Hindlimb muscle (tissue), 1 donor: ENCODE measurements at places on chromosomes 5 and 9. TPM values are rescaled to one million over a fixed set of nuclear protein-coding genes. Genes with fewer than 3 reads are reported as not detected.

GALNT12 gene
- 2.6 TPM for polyA plus RNA-seq

DNA sequence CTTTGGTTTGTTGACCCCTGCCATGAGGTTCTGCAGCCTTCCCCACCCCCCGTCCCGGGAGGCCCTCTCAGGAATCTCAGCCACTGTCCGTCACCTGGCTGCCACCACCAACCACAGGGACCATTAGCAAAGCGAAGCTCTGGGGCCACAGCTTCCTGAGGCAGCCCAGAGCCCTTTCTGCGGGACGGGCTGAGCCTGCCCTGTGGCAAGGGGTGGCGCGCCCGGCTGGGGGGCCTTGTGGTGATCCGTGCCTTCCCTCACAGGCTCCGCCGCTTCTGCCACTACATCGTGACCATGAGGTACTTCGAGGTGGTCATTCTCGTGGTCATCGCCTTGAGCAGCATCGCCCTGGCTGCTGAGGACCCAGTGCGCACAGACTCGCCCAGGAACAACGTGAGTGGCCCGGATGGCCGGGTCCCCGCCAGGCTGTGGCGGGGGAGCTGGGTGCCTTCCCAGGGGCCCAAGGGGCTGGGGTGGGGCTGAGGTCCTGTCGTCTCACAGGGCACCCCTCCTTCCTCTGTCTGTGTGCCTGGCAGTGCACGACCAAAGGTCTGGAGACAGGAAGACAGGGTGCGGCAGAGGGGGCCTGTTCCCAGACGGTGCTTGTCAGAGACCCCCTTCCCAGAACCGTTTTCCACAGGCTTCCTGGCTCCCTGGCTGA, 169.2 kb downstream of the CACNA1B start:
- no peak for DNase-seq

SHOC1 gene
- 0.26 TPM for polyA plus RNA-seq

GRCh38 chr5:145307866-145308382, 527.2 kb downstream of the PRELID2 start:
- DNase-seq = no peak

DOCK2 gene
- polyA plus RNA-seq = 5.0 TPM

- DNase-seq = peak; percentile 76
Observed at GRCh38 chr9:113376634-113377567, at the start of gene HDHD3. HDHD3 (minus strand) TSS chr9:113376986; CDS start chr9:113374354, 2,632 bp downstream.

DNA sequence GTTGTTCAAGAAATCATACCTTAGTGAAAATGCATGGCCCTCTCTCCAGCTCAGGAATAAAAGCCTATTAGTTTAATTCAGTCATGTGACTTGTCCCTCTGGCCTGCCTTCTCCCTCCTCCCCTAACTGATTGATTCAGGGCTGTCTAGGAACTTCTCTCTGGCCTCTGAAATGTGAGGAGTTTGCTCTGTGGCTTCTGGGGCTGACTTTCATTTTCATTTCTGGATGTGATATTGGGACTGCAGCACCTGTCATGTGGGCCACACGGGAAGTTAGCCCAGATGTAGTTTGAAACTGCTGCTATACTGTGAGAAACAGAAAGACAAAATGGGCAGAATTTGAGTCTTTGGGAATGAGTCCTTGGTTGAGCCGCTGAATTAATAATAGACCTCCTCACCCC, 44.8 kb downstream of the PARP8 start:
- DNase-seq = peak; percentile 13

GRCh38 chr9:109894921-109895758, 115.1 kb downstream of the PALM2AKAP2 start:
- no peak for DNase-seq

DNA sequence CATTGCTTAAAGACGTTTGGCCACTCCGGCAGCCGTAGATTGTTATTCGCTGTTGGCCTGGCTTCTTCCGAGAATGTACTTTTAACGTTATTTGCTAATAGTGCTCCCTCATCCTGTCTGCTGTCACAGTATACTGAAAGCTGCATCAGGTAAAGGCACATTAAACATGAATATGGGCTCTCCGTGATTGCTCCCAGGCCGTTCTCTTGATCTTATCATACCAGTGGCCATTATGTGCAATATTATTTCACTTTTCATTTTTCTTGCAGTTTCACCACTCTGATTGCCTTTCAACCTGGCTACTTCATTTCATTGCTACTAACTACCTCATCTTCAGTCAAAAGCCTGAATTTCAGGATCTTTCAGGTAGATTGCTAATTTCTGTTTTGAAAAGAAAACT, 34.0 kb downstream of the GLRX start:
- DNase-seq = no peak

DNA sequence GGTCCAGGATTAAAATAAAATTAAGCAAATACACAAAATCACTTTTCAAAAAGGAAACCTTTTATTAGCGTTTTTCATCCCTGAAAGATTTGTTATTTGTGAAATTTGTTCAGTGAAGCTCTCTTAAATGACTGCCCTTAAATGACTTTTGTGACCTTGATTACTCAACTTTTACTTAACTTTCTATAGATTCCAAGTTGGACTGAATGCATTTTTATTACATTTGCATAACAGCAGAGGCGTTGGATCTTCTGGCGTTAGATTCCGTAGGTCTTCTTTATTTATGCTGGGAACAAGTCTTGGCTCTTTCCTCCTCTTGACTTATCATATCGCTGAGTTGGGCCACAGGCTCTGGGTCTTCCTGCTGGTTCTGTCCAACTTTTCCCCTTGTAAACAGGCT, 78.4 kb downstream of the APBA1 start:
- no peak for DNase-seq

CDH12 gene
- polyA plus RNA-seq = 0.40 TPM

DNA sequence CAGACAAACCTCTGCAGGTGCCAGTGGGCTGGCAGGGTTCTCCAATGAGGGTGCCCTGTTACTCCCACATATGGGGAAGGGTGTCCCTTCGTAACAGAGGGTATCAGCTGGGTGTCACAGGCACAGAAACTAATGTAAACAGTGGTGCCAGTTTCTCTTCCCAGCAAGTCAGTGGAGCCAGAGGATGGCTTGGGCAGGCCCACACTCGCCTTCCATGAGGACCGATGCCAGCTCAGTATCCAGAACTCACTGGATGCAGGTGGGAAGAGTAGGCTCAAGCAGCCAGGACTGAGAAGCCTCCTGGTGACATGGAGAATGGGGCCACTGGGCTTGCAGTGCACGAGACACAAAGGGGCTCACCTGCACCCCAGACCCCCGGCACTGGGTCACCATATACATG, 30.4 kb downstream of the FSTL4 start:
- no peak for DNase-seq

- no peak for DNase-seq
Observed at GRCh38 chr5:2204366-2205184, 321.9 kb upstream of the IRX4 start.

GRCh38 chr5:41524174-41524573, 13.8 kb upstream of the PLCXD3 start:
- no peak for DNase-seq

STC2 gene
- 5.3 TPM for polyA plus RNA-seq

GRCh38 chr9:127174386-127175318, 52.2 kb upstream of the ANGPTL2 start:
- DNase-seq = no peak

DNA sequence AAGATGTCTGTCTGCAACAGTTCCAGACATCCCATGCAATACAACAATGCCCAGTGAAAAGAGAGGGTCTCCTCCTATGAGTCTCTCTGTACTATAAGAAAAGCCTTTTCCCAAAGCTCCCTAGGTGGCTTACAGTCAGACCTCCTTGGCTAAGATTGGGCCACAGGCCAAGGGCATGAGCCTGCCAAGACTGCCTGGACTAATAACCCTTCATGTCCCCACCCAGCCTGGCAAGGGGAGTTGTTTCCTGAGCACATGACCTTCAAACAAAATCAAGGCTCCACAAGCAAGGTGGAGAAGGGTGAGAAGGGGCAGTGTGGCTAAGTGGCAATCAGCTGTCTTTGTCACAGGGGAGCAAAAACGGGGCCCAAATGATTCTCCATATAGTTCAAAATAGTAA, 75.6 kb upstream of the ZSWIM6 start:
- DNase-seq = no peak

GTF2H2 gene
- 19.5 TPM for polyA plus RNA-seq

TMEM267 gene
- polyA plus RNA-seq = 9.9 TPM

FGF1 gene
- polyA plus RNA-seq = 5.1 TPM

DNA sequence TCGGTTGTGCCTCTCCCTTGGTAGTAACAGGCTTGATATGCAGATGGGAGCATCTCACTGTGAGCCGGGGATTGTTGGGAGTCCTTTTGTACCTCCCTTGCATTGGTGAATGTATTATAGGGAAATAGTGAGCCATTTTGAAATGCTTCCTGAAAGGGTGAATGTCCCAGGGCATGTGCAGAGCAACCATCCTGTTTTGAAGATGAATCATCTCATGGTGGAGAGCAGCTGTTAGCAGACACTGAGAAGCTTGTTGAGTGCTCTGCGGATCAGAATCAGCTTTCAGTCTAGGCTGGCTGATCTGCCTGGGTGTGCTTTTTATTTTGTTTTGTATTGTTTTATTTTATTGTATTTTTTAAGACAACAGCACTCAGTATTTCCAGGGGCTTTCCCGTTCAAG, 29.7 kb downstream of the SLC36A1 start:
- no peak for DNase-seq

- DNase-seq = no peak
Observed at GRCh38 chr5:163877865-163878264, 372.4 kb downstream of the MAT2B start.
